Retina (tissue), 1 donor: ENCODE measurements at places on chromosomes 7 and 10.

GRCh38 chr10:120205368-120206018, 251.5 kb upstream of the PLPP4 start:
- DNase-seq, result no peak

DNA sequence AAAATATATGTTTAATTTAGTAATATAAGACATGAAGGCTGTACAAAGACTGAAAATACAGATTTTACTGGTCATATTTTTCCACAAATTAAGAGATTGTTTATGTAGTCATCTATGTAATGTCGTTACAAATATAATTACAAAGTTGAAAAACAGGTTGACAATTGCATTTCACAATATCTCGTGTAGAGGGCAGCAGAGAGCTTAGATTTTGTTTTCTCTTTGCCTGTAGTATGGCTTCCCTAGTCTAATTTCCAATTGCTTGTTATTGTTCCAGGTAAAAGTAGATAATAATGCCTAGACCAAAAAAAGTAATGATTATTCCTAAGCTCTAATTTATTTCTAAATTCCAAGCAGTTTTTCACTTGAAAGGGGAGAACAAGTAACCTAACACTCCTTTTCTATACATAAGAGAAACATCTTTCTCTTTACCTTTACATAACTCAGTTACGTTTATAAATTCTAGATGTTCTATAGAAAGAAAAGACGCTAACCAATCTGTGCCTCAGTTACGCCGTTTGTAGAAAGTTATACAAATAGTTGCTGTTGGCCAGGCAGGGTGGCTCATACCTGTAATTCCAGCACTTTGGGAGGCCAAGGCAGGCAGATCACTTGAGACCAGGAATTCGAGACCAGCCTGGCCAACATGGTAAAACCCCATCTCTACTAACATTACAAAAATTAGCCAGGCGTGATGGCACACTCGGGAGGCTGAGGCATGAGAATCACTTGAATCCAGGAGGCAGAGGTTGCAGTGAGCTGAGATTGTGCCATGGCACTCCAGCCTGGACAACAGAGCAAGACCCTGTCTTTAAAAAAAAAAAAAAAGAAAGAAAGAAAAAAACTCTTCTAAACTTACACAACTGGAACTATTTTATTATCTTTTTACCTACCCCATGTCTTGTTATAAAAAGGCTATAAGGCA, 30.0 kb downstream of the NET1 start:
- peak; percentile 31 for DNase-seq

GRCh38 chr10:88901206-88901983, 21.4 kb downstream of the STAMBPL1 start:
- DNase-seq, result no peak

GRCh38 chr7:101166909-101167644, 1.7 kb upstream of the VGF start:
- DNase-seq, result peak; percentile 44

- no peak for DNase-seq
These were observed 146.9 kb upstream of the RET start for GRCh38 chr10:42929993-42930392.
